ENCODE measurements at places on chromosomes 7 and 10.

GRCh38 chr7:87567052-87567451, 33.6 kb downstream of the ABCB1 start:
- no peak for DNase-seq

- no peak for DNase-seq
Observed at GRCh38 chr10:63697956-63698786, 177.0 kb downstream of the REEP3 start.

- DNase-seq = no peak
Observed at GRCh38 chr10:10865303-10865702, 152.4 kb upstream of the CELF2 start.

DNA sequence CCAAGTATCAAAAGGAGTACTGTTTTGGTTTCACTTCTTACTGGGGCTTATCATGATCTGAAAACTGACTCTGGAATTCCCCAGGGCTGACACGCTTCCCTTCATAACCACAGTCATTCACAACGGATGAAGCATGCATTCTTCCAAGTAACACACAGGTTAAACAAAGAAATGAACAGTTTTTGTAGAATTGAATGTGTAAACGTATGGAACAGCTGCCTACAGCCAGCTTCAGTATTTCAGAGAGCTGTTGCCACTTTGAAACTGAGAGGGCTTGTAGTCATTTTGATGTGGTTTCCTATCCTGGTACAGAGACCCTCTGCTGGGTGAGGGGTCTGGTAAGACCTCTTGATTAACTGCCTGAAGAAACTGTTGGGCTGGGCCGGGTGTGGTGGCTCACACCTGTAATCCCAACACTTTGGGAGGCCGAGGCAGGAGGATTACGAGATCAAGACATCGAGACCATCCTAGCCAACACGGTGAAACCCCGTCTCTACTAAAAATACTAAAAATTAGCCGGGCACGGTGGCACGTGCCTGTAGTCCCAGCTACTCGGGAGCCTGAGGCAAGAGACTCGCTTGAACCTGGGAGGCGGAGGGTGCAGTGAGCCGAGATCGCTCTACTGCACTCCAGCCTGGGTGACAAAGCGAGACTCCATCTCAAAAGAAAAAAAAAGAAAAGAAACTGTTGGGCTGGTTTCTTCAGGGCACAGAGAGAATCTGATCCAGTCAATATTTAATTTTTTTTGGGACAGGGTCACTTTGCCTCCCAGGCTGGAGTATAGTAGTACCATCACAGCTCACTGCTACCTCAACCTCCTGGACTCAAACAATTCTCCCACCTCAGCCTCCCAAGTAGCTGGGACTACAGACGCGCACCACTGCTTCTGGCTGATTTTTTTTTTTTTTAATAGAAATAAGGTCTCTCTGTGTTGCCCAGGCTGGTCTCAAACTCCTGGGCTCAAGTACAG, 4.7 kb downstream of the NFE2L3 start:
- DNase-seq = peak; percentile 81

- no peak for DNase-seq
Observed at GRCh38 chr10:12501841-12502525, 152.6 kb downstream of the CAMK1D start.

GRCh38 chr7:953547-954327, 743 bp downstream of the ADAP1 start:
- no peak for DNase-seq

GRCh38 chr10:60203993-60204618, 185.6 kb downstream of the ANK3 start:
- DNase-seq = no peak

DNA sequence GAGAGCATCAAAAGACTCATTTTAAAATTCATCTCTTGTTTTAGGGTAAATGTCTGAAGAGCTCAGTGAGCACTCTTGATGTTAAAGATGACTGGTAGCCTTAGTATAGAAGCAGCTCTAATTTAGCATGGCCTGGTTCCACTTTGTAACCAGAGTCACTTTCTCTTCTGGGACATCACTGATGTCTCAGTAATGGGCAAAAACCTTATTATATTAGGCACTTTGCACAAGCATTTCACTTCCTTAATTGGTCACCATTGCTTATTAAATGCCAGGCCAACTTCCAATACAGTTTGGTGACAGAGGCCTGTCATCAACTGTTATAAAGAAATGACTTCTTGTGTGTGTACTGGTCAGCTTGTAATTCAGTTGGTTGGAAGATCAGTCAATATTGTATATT, 53.0 kb downstream of the STEAP1B start:
- no peak for DNase-seq

DNA sequence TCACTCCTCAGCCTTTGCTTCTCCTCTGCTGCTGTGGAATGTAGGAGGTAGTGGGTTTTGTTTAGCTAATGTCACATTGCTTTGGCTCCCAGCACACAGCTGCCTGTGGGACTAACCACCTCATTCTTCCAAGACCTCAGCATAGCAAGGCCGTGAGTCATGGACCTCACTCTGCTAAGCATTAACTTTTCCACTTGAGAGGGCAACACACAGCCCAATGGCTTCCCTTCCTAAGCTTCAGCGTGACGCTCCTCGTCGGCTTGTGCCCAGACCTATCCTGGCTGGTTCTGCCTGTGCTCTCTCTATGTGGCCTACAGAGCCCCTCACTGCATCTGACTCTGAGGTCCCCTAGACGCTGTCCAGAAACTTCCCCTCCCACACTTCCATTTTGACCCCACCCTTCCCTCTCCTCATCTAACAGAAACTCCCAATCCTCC, 23.3 kb downstream of the MYOF start:
- no peak for DNase-seq

- DNase-seq = no peak
Observed at GRCh38 chr7:23672033-23672432, 8.0 kb upstream of the FAM221A start.

- no peak for DNase-seq
Observed at GRCh38 chr7:1761774-1762173, 91.7 kb downstream of the ELFN1 start.

DNA sequence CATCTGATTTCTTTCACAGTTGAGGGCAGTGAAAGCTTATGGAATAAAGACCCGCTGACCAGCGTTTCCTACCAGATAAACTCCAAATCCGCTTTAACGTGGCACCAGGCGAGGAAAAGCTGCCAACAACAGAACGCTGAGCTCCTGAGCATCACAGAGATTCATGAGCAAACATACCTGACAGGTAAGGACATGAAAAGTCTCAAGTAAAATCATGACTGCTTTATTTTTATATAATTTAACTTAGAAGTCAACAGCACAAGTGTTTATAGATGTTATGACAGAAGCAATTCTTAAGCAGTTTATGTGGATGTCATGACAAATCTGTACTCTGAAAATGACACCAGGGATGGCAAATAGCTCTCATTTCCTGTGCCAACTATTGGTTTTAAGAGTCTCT, 24.5 kb downstream of the MRC1 start:
- no peak for DNase-seq

DNA sequence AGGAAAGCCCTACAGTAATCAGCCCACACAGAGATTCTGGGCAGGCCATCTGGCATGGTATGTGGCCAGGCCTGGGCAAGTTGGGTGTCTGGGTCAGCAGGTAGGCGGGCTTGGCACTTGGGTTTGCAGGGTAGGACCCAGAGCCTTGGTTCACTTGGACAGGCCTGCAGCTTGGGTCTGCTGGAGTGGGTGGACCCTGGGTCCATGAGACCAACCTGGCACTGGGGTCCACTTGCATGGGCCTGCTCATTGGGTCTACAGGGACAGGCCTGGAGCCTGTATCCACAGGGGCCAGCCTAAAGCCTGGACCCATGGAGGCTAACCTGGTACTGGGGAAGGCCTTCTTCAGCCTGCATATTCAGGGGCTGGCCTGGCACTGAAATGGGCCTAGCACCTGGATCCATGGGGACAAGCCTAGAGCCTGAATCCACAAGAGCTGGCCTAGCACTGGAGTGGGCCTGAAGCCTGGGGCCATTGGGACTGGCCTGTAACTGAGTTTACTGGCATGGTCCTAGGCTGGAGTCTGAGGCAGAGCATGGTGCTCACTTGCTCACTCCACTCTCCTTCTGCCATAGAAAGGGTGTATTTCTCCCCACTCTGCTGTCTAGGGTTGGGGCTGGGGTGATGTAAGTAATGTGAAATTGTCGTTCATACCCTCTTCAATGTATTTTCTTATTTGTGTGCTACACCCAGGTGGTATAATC, 315.0 kb downstream of the AHR start:
- no peak for DNase-seq

DNA sequence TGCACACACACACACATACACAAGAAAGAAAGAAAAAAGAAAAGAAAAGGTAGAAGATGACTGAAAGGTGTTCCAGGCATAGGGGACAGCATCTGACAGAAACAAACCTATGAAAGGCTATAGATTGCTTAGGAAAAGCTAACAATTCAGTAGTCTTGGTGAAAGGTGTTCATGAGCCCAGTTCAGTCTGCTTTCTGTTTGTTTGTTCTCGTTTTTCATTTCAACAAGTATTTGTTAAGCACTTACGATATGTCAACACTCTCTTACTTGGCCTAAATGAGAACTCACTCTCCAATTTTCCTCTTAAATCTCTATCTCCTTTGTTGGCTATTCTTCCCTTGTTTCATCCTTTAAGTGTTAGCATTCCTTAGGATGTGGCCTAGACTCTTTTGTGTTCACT, 133.2 kb downstream of the GRM8 start:
- DNase-seq = no peak

GRCh38 chr7:10192074-10192473, 781.6 kb upstream of the PHF14 start:
- no peak for DNase-seq

DNA sequence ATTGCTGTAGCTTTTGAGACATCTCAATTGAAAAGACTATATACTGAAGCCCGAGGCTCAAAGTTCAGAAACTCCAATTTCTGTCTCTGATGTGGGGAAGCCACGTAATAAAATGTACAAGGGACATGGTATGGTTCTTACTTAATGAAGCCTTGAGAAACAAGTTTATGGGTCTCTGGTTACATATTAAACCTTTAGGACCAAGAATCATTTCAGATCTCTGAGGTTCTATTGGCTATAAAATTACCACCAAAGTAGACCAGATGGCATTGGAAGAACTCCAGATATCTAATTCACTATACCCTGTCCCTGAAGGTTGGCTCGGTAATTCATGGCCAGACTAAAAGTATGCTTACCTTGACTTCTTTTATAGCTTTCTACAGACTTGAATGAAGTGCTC, 23.7 kb downstream of the STAMBPL1 start:
- DNase-seq = no peak

DNA sequence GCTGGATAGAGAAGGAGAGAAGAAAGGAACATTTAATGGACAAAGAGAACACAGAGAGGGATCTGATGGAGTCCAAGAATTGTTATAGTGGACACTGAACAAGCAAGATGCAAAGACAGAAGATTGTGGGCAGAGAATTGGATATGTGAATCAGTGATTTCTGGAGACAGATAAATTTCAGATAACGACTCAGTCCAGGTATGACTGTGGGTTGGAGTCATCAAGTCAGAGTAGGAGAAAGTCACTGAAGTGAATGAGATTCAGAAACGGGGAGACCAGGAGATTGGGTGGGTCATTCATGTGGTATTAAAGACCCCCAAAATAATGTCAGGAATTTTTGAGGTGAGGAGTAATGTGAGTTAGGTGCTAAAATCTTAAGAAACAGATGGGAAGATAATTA, 23.0 kb downstream of the ASB4 start:
- no peak for DNase-seq

DNA sequence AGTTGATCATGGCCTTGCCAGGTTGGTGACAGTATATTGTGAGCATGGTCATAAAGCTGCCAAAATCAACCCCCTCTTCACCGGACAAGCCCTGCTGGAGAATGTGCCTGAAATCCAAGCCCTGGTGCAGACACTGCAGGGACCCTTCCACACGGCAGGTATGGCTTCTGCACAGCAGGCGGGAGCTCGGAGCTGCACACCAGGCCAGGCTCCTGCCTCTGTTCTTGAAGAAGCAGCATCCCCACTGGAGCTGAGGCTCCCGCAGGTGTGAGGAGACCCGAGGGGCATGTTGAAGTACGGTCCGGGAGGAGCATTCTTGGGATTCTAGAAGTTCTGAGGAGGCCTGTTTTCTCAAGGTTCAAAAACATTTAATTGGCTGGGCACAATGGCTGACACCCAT, 12.7 kb downstream of the DHTKD1 start:
- DNase-seq = no peak

DNA sequence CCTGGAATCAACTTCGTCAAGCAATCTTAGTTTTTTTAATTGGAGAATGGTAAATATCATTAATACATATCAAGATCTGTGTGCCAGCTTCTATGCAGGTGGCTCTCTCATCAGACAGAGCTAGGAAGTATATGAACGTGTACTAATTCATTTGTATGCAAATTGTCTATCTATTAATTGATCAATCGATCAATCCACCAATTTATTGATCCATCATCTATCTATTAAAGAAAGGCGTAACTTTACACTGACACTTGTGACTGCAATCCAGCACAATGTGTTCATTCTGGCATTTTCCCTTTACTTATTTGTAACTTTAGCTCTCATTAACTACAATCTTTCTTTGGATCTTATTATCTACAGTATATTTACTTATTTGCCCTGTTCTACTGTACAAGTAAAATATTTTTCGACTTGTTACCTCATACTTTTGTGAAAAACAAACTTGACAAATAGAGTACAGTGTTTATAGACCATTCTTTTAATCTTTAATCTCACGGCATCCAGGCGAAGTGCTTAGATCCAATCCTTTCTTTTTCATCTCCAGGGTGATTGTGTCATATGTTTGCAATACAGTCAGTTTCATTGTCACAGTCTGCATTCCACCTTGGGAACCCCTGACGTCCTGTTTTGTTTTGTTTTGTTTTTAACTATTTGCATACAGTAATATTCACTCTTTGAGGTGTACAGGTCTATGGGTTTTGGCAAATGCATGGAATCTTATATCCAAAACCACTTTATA, 22.0 kb upstream of the GHRHR start:
- DNase-seq = no peak

- no peak for DNase-seq
Observed at GRCh38 chr7:46554688-46555422, 633.8 kb upstream of the IGFBP3 start.

DNA sequence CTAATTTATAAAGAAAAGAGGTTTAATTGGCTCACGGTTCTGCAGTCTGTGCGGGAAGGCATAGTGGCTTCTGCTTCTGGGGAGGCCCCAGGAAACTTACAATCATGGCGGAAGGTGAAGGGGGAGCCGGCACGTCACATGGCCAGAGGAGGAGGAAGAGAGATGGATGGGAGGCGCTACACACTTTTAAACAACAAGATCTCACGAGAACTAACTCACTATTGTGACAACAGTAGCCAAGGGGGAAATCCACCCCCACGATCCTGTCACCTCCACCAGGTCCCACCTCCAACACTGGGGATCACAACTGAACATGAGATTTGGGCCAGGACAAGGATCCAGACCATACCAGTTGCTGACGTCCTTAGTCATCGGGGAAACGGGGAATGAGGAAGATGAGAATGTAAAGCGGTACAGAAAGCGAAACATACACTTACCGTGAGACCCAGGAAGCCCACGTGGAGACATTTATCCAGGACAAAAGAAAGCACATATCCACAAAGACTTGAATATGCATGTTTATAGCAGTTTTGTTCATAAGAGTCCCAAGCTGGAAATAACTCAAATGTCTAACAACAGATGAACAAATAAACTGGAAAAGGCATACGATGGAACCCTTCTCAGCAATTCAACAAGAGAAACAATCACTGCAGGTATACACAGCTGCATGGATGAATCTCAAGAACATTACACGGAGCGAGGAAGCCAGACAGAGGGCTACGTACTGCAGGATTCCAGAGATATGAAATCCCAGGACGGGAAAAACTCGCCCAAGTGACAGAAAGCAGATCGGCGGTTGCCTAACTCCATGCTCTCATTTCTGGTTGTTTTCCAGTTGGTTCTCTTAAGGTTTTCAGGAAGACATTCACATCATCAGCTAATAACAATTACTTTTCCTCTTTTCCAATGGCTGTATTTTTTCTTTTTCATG, 26.2 kb upstream of the INPP5A start:
- no peak for DNase-seq
